Fibroblast of skin of back (primary cell): ENCODE measurements at places on chromosomes 1 and 21.
A peak's percentile ranks its signal among the peaks of the same experiment; 100 is the strongest.

- no peak for DNase-seq
Measured at GRCh38 chr1:114595602-114596001, 14.2 kb upstream of the BCAS2 start.

DNA sequence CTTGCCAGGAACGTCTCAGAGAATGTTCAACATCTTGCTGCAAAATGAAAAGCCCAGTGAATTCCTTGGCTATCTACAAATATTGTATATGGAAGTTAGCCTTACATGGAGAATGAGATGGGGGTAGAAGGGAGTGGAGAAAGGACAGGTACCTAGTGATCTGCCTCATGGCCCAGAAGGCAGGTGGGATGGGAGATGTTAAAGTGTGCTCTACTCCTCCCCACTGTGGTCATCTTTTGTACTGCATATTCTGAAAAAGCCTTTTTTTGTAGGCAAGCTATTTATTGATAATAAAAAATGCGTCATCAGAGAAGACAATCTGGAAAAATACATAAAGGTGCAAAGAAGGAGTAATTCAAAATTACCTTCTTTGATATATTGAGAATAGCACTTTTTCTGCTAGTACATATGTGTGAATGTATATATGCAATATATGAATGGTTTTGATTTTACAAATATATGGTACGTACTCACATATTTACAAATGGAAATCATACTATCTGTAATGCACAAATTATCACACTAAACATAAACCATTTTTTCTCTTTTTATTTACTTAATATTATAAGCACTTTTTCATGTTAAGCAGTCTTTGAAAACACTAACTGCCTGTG, 19.1 kb upstream of the SLC5A9 start:
- DNase-seq = peak; percentile 19

DNA sequence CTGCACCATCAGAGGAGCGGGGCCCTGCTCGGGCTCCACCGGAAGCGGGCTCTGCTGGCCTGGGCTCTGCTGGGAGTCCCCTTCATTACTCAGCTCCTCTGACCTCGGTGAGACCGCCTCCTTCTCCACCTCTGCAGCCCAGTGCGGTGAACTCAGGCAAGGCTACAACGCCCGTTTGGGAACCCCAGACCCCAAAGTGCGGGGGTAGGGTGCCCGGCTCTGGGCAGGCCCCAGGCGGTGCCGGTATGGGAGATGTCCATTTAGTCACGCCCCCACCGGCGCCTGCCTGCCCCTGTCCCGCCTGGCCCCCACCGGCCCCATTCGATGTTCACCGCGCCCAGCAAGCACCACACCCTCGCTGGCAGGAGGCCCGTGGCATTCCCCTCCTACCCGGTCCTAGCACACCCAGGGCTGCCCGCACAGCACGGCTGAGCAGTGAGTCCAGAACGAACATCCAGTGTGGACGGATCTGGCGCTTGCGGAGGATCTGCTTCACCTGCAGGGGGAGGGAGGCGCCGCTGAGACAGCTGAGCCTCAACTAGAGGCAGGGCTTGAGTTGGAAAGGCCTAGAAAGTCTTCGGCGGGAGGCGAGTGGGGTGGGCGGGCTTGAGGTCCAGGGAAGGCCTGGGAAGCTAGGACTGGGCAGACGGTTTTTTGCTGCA, 10.0 kb downstream of the MAP3K6 start:
- DNase-seq = no peak

DNA sequence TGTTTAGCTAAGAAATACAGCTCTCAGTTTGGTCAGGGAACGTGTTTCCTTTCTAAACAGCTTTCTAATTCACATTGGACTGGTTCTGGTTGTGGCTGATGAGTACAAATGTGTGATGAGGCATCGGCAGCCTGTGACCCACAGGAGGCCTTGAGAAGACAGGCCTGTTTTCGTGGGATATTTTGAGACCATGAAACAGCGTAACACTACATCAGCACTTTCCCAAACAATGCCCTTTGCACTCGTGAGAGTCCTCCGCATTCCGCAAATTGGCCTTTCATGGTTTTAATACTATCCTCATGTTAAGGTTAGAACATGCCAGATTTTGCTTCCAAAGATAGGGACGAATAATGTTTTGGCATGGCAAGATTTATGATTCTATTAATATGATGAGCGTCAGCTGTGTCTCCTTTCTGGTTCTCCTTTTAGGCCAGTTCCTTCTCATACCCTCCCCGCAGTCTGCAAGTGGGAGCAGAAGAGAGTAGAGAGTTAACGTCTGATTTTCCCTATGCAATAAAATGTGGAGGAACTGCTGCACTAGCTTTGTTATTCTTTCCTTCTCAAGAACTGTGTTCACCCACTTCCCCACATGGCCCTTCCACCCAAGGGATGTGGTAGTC, 84.3 kb upstream of the L1TD1 start:
- DNase-seq = no peak

GRCh38 chr21:45203983-45204382, 83.7 kb downstream of the POFUT2 start:
- no peak for DNase-seq

- no peak for DNase-seq
Measured at GRCh38 chr1:212225871-212226302, 59.3 kb upstream of the PPP2R5A start.

DNA sequence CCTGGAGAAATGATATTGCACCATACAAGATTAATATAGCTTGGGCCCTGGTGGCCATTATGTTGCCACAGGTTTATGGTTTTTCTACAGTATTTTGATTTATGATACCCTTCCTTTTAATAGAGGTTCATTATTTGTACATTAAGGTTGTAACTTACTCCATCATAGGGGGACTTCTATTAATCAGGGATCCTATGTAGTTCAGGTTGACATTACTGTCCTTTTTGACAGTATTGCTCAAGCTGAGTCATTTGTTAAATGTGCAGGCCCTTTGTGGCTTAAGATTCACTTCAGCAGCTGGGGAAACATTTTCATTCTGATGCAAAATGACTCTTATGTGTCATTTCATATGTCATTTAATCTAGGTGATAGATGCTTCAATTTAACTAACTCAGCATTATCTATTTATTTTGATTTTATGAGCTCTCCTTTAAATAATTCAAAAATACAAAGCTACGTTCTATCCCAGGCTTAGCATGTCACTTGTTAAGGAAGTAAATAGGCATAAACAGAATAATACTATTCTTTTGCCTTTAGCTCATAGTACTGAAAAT, 686.9 kb upstream of the NCAM2 start:
- no peak for DNase-seq

DNA sequence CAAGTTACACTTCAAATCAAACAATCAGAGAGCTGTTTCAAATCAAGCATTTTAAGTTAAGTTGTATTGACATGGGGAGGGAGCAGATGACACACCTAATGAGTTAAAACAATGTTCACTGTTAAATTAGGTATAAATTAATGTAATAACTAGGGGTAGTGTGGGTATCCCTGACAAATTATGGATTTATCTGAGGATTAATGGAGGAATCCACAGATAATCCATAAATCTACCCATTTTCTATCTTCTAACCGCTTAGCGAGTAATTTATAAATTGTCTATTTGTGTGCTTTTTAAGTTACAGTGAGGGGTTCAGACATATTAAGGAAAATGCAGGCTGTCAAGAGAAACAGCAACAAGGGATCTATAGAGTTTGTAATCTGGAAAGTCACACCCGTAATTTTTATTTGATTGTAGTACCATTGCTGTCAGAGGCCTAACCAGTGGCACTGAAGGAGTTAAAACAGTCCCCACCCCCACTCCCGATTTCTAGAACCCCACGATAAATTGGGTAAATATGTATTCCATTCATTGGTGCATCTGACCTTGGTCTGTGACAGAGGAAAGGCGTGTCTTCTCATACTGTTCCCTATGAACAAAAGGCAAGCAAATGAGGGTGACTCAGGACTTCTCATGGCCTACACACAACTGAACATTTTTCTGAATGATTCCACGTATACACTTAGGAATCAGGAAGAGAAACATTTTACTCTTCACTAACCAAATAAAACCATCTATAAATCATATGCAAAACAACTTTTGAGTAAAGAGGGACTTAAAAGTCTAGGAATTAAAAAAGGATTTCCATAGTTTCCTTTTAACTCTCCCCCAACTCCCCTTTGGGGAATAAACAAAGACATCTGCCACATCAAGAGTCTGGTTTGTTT, 7.4 kb downstream of the IRF2BP2 start:
- DNase-seq = peak; percentile 99

GRCh38 chr1:66503841-66504470, 30.0 kb upstream of the SGIP1 start:
- peak; percentile 77 for DNase-seq

- no peak for DNase-seq
Measured at GRCh38 chr1:93223023-93223675, 42.6 kb downstream of the CCDC18 start.

DNA sequence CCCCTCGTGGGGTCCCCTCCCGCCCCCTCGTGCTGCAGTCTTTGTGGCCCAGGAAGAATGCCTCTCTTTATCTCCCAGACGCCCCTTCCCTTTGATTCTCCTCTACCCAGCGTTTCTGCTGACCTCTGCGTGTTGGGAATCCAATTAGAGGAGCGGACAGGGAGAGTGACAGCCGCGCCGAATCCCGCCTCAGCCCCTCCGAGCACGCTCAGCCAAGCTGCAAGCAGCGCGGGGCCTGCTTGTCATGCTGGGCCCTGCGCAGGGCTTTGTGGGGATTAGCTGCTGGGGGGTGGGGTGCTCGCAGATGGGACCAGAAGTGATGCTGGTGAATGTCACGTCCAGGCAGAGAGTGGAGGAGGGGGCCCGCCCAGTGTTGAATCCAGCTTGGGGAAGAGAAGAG, 91.1 kb downstream of the EPHB2 start:
- no peak for DNase-seq

GRCh38 chr1:234879147-234880080, 249.2 kb downstream of the TOMM20 start:
- DNase-seq = no peak

DNA sequence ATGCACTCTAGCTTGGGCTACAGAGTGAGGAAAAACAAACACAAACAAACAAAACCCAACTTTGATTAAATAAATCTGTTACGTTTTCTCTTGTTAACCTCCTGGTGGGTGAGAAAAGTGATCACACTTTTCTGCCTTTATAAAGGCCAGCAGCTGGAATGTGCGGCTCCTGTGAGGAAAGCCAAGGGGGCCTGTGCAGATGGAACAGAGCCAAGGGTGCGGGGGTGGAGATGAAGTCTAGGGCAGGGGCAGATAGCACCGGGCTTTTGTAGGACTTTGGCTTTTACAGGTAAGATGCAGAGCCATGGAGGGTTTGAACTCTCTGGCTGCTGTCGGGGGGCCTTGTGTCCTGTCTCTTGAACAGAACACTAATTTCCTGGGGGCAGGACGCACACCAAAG, 40.7 kb upstream of the GPR37L1 start:
- DNase-seq = no peak
